ENCODE measurements at places on chromosomes 6 and 20.

DNA sequence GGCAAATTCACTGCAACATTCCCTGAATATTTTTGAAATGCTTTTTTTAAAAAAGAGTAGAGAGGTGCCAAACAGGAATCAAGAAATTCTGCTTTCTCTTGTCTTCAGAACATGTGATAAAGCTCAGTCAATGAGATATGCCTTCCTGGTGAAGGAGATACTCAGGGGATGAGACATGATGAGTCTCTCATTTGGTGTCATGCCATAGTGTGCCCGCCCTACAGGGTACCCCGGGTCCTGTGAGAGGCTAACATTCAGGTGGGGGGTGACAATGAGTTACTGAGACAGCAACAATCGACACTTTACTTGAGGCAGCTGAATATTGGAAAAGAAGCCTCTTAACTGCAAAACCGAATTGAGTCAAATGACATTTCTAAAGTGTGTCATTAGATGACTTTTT, 6.7 kb downstream of the CCR6 start:
- no peak for DNase-seq

GRCh38 chr6:113719545-113719944, 137.6 kb upstream of the MARCKS start:
- DNase-seq = no peak

- DNase-seq = no peak
These were observed 44.1 kb upstream of the ERVFRD-1 start for GRCh38 chr6:11155589-11155988.

DNA sequence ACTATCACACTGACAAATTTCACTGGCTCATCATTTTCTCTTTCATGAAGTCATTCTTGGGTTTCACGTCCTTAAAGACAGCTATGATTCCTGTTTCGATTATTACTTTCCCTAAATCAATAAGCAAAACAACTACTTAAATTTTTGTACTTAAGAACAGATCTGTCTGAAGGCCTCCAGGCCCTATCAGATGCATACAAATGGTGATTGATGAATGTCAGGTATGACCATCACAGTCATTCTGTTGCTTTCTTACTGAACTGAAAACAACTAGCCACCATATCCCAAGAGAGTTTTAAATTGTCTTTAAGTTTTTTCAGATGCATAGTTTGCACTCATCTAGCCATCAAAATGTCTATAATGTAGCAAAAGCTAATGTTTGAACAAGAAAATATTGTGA, 20.9 kb upstream of the HTR1E start:
- no peak for DNase-seq

DNA sequence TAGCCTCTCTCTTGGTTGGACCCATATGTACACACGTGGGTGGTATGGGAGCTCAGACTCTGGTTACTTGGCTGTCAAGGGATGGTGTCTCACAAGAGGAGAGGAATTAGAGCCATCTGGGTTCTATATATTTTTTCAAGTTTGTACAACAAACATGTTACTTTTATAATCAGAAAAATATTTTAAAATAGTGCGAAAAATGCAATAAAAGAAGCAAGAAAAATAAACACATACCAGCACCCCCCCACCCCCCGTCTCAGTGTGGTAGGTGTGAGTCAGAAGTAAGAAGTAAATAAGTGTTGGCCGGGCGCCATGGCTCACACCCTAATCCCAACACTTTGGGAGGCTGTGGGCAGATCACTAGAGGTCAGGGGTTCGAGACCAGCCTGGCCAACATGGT, 2.1 kb upstream of the TIAM2 start:
- DNase-seq = no peak
